Ecto neural progenitor cell (in vitro differentiated cells): ENCODE measurements at places on chromosomes 11 and 22.

- DNase-seq: no peak
Measured at GRCh38 chr22:21446128-21446826, 20.9 kb upstream of the TMEM191C start.

DNA sequence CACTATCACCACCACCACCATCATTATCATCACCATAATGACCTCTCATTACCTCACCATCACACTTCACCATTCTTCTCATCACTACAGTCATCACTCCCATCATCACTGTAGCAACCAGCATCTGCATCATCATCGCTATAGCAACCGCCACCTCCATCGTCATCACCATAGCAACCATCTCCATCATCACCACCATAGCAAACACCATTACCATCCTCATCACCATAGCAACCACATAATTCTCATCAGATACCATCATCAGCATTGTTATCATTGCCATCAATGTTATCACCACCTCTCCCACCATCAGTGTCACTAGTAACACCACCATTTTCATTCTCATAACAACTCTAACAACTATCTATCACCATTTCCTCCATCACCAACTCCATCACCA lies 23.1 kb upstream of the CD82 start:
- no peak for DNase-seq

DNA sequence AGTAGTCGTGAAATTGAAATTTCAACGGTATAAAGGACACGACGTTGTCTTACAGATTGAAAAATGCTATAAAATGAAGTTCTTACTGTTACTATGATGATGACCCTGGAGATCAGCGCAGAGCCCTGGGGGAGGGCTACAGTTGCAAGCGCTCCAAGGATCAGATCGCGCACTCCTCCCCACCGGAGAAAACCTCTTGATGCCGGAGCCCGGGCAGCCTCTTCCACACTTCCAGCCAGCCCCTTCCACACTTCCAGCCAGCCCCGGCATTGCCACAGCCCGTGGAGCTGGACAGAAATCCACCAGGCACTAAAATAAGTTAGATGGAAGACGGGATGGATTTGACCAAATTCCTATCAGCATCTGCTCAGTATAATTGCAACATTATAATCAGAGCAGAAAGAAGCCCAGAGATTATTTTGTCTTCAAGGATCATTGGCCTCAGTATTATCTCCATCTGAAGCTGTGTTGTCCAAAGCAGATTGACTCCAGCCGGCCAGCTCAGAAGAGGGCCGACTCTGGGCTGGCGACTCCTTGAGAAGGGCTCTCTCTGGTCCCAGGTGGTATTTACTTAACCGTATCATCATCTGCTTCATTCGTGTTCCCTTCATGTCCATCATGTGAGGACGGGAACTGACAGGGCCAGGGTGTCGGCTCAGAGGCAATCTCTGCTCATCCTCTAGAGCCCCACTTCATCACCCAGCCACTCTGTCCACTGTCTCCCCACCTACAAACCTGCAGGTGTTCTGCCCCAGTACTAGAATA lies 777 bp upstream of the MICAL3 start:
- no peak for DNase-seq

GRCh38 chr11:107791343-107792048 lies 67.1 kb downstream of the SLC35F2 start:
- no peak for DNase-seq
